ENCODE measurements at places on chromosomes 7 and 10. TPM values are rescaled to one million over a fixed set of nuclear protein-coding genes. Genes with fewer than 3 reads are reported as not detected.

Gene CYP3A4
- total RNA-seq, result not detected

Gene PIK3AP1
- 137 TPM for total RNA-seq

Gene CTAGE4
- total RNA-seq, result 0.33 TPM

Gene LOXL4
- total RNA-seq, result not detected

Gene ACHE
- total RNA-seq, result 0.47 TPM

Gene HGF
- 0.94 TPM for total RNA-seq

Gene RNF133
- total RNA-seq, result not detected

Gene ARPC1B
- 179 TPM for total RNA-seq

Gene IL2RA
- total RNA-seq, result 3.4 TPM

Gene ELFN1
- not detected for total RNA-seq

Gene IRF5
- 20.2 TPM for total RNA-seq

Gene ENO4
- total RNA-seq, result not detected

Gene GRM3
- not detected for total RNA-seq

Gene NRCAM
- total RNA-seq, result 0.27 TPM

Gene MMP21
- 0.35 TPM for total RNA-seq

Gene LRRTM3
- not detected for total RNA-seq

Gene CASTOR2
- 14.9 TPM for total RNA-seq

Gene RPP38
- 12.7 TPM for total RNA-seq

Gene TMEM236
- total RNA-seq, result 0.16 TPM

Gene PAPOLB
- total RNA-seq, result 0.14 TPM

Measured in natural killer cell (primary cell).